Upper lobe of left lung (tissue), 6 donors: ENCODE measurements at places on chromosomes 4 and X. TPM values are rescaled to one million over a fixed set of nuclear protein-coding genes. Genes with fewer than 3 reads are reported as not detected.

The TXK gene
- total RNA-seq = 4.0 TPM

GRCh38 chr4:147017081-147017480 lies 71.4 kb upstream of the TTC29 start:
- no peak for DNase-seq
- no peaks in the 10 kb centered on the region for H3K36me3 ChIP-seq
- peaks cover 3% of the 10 kb centered on the region for H3K4me1 ChIP-seq
- no peak overlapping the region for H3K27ac ChIP-seq
- H3K4me3 ChIP-seq = no peak overlapping the region
- H3K27me3 ChIP-seq = no peaks in the 10 kb centered on the region

DNA sequence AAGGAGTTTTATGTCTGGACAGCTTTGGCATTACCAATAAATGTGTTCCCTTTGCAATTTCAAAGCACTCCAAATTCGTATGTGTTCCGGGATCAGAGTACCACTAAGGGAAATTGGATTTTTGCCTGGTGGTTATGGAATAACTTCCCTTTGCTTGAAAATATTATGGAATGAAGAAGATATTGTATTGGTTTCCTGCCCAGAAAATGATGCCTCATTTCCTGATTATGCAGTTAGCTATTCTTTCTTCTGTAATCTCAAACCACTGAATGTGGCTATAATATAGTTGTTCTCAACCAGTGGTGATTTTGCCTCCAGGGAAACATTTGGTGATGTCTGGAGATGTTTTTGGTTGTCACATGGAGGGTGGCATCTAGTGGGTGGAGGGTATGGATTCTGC lies 142.9 kb downstream of the PCDH7 start:
- no peaks in the 10 kb centered on the region for H3K4me1 ChIP-seq
- no peaks in the 10 kb centered on the region for H3K27me3 ChIP-seq
- H3K36me3 ChIP-seq = no peaks in the 10 kb centered on the region
- no peak for DNase-seq
- no peak overlapping the region for H3K27ac ChIP-seq

DNA sequence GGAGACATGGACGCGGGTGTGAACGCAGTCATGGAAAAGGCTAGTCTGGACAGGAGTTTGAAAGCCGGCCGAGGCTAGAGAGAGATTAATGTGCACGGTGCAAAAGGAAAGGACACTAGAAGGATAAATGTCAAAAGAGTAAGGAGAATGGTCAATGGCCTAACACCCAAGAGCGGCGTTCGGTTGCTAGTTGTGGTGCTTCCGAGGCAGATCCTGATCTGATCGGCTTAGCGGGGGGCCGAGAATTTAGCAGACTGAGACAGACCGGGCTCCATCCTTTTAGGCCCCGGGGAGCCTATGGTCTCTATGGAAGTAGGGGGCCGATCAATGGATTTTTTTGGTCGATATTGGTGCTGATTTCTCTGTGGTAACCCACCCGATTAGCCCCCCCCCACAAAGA lies 6.9 kb downstream of the GAGE10 start:
- H3K27ac ChIP-seq = no peak overlapping the region
- no peak for DNase-seq
- H3K4me3 ChIP-seq = no peak overlapping the region
- H3K27me3 ChIP-seq = no peaks in the 10 kb centered on the region
- H3K4me1 ChIP-seq = peaks cover 19% of the 10 kb centered on the region
- H3K36me3 ChIP-seq = no peaks in the 10 kb centered on the region

- H3K4me3 ChIP-seq = no peak overlapping the region
- DNase-seq = no peak
- H3K4me1 ChIP-seq = no peaks in the 10 kb centered on the region
- H3K36me3 ChIP-seq = no peaks in the 10 kb centered on the region
Measured at GRCh38 chrX:111244235-111244750, 26.0 kb downstream of the CAPN6 start.

DNA sequence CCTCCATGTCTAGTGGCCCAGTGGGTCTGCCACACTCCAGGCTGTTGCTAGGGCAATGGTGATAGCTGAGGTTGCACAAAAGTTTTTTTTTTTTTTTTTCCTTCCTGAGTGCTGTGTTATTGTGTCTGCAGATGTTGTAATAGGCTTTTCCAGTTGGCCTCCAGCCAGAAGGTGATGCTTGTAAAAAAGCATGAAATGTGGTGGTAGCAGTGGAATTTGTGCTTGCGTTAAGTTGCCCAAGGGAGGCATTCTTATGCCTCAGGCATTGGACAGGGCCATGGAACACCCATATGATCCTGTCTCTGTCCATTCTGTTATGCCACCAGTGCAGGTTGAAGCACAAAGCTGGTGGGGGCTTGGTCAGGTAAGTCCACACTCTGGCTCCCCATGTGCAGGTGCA lies 660.5 kb upstream of the SPANXN1 start:
- H3K4me1 ChIP-seq = no peaks in the 10 kb centered on the region
- H3K27me3 ChIP-seq = no peaks in the 10 kb centered on the region
- no peaks in the 10 kb centered on the region for H3K36me3 ChIP-seq
- H3K27ac ChIP-seq = no peak overlapping the region

The ZC4H2 gene
- total RNA-seq = 9.0 TPM

DNA sequence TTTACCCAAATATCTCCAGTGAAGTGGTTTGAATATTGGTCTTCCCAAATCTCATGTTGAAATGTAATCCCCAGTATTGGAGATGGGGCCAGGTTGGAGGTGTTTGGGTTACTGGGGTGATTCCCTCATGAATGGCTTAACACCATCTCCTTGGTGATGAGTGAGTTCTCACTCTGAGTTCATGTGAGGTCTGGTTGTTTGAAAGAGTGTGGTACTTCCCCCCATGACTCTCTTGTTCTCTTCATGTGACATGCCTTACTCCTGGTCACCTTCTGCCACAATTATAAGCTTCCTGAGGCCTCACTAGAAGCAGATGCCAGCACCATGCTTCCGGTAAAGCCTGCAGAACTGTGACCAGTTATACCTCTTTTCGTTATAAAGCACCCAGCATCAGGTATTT lies 32.9 kb upstream of the OTUD4 start:
- H3K27ac ChIP-seq = no peak overlapping the region
- no peaks in the 10 kb centered on the region for H3K27me3 ChIP-seq
- DNase-seq = no peak
- H3K36me3 ChIP-seq = no peaks in the 10 kb centered on the region
- no peak overlapping the region for H3K4me3 ChIP-seq

The ANTXR2 gene
- 61.0 TPM for total RNA-seq

The RS1 gene
- total RNA-seq = 4.5 TPM

The C1QTNF7 gene
- 13.3 TPM for total RNA-seq

- no peaks in the 10 kb centered on the region for H3K4me1 ChIP-seq
- DNase-seq = no peak
- no peaks in the 10 kb centered on the region for H3K36me3 ChIP-seq
- no peak overlapping the region for H3K4me3 ChIP-seq
- H3K27me3 ChIP-seq = no peaks in the 10 kb centered on the region
Measured at GRCh38 chr4:176856421-176856820, 63.7 kb upstream of the VEGFC start.

The SEPTIN6 gene
- 17.5 TPM for total RNA-seq

The ART3 gene
- not detected for total RNA-seq

DNA sequence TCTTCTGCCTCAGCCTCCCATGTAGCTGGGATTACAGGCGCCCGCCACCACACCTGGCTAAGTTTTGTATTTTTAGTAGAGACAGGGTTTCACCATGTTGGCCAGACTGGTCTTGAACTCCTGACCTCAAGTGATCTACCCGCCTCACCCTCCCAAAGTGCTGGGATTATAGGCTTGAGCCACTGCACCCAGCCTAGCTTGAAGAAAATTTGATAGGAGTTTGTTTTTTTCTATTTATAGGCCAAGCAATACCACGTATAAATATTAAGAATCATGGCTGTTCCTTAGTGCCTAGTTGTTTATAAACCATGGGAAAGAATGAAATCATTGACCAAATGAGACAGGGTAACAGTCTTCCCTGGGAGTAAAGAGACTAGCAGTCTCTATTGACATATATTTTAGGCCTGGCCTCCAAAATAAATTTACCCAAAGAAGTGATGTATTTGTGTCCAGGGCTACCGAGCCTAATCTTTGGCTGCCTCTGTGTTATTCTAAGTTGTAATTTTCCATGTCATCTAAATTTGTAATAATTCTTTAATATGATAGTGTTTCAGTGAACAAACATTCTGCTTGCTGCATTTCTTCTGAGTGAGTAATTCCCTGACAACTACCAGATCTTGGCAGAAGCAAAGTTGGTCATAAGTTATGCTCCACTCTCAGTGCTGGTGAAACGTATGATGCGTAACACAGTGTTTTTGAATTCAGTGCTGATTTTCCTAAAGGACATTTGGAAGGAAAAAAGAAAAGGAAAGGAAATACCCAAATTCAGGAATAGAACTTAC lies 10.3 kb downstream of the PKD2 start:
- DNase-seq = no peak
- no peaks in the 10 kb centered on the region for H3K27me3 ChIP-seq
- H3K4me3 ChIP-seq = no peak overlapping the region
- H3K27ac ChIP-seq = peak overlapping the region; percentile 75
